Lung microvascular endothelial cell (primary cell): ENCODE measurements at places on chromosomes 7 and 10. TPM values are rescaled to one million over a fixed set of nuclear protein-coding genes. Genes with fewer than 3 reads are reported as not detected.

GRCh38 chr10:86757113-86757972 lies 924 bp downstream of the BMPR1A start:
- DNase-seq = no peak

GRCh38 chr7:125195156-125195555 lies 265.5 kb upstream of the POT1 start:
- DNase-seq = no peak

GRCh38 chr10:96784253-96784652 lies 47.8 kb upstream of the LCOR start:
- DNase-seq = no peak

Gene BMPER
- 0.40 and 0.44 TPM in 2 replicates for total RNA-seq
